Peyer's patch (tissue), 4 donors: ENCODE measurements at places on chromosomes 16 and 17. TPM values are rescaled to one million over a fixed set of nuclear protein-coding genes. Genes with fewer than 3 reads are reported as not detected.

Gene KLHL10
- total RNA-seq, result not detected

Gene EVI2A
- total RNA-seq, result 12.4 TPM

DNA sequence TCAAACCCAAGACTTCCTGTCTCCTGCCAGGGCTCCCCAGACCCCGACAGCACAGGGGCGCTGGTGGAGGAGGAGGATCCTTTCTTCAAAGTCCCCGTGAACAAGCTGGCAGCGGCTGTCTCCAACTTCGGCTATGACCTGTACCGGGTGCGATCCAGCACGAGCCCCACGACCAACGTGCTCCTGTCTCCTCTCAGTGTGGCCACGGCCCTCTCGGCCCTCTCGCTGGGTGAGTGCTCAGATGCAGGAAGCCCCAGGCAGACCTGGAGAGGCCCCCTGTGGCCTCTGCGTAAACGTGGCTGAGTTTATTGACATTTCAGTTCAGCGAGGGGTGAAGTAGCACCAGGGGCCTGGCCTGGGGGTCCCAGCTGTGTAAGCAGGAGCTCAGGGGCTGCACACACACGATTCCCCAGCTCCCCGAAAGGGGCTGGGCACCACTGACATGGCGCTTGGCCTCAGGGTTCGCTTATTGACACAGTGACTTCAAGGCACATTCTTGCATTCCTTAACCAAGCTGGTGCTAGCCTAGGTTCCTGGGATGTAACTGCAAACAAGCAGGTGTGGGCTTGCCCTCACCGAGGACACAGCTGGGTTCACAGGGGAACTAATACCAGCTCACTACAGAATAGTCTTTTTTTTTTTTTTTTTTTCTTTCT lies 8.1 kb downstream of the SERPINF1 start:
- H3K27me3 ChIP-seq, result no peaks in the 10 kb centered on the region
- peak overlapping the region; percentile 16 for H3K27ac ChIP-seq
- no peak overlapping the region for H3K4me3 ChIP-seq
- peaks cover 16% of the 10 kb centered on the region for H3K4me1 ChIP-seq
- no peaks in the 10 kb centered on the region for H3K36me3 ChIP-seq

Gene CHAD
- total RNA-seq, result 19.8 TPM

Gene MYO15A
- total RNA-seq, result 3.8 TPM

Gene NOXO1
- 10.7 TPM for total RNA-seq

Gene GINS2
- 2.9 TPM for total RNA-seq

DNA sequence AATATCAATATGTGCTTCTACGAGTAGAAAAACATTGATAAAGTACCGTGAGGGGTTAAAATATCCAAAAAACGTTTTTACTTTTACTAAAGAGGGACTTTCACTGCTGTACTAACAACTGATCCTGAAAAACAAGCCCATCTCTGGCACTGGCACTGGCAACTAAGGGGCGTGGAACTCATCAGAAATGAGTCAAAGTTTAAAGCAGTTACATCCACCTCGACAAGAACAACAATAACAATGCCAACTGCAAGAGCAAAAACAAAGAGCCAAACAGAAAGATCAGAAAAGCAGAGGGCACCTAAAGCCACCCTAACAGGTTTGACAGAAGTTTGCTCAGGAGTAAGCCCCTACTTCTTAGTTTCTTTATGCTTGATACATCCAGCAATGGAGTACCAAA lies 13.1 kb downstream of the MBTPS1 start:
- no peaks in the 10 kb centered on the region for H3K4me1 ChIP-seq
- no peak for DNase-seq
- H3K36me3 ChIP-seq, result no peaks in the 10 kb centered on the region
- no peaks in the 10 kb centered on the region for H3K27me3 ChIP-seq

Gene IRF8
- total RNA-seq, result 39.8 TPM

- H3K36me3 ChIP-seq, result no peaks in the 10 kb centered on the region
- no peak overlapping the region for H3K4me3 ChIP-seq
- DNase-seq, result no peak
- H3K27me3 ChIP-seq, result no peaks in the 10 kb centered on the region
Measured at GRCh38 chr16:49437344-49437743, 63.7 kb downstream of the C16orf78 start.

DNA sequence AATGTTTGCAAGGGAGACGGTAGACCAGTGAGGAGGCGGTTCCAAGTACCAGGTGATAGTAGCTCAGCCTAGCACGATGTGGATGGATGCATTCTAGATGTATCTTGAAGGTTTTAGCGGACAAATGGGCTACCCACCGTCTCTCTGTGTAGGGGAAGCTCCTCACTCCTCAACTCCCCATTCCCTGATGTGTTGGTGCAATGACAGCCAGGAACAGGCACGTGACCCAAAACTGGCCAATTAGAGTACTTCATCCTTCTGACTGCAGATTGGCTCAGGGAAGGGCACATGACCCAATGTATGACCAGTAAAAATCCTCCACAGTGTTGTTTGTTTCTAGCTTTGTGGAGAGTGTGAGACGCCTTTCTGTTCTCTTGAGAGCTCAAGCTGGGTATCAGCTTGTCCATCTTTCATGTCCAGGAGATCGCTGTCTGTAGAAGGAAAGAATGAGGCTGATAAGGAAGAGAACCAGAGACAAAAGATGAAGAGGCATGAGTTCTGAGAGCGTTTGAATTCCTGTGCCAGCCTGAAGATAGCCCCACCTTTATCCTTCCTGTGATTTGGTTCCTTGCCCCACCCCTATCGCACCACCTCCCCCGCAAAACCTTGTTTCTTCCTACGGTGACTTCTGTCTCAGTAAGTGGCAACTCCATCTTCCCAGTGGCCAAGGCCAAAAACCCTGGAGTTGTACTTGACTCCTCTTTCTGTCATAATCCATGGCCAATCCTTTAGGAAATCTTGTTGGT lies 2.3 kb upstream of the BORCS6 start:
- H3K36me3 ChIP-seq, result no peaks in the 10 kb centered on the region
- peak overlapping the region; percentile 14 for H3K4me3 ChIP-seq
- no peaks in the 10 kb centered on the region for H3K27me3 ChIP-seq
- peaks cover 3% of the 10 kb centered on the region for H3K4me1 ChIP-seq

GRCh38 chr16:4051591-4051990 lies 64.7 kb downstream of the ADCY9 start:
- H3K27me3 ChIP-seq, result no peaks in the 10 kb centered on the region
- no peak for DNase-seq
- H3K27ac ChIP-seq, result no peak overlapping the region
- no peak overlapping the region for H3K4me3 ChIP-seq
- H3K4me1 ChIP-seq, result no peaks in the 10 kb centered on the region

Gene IGSF6
- 7.4 TPM for total RNA-seq

Gene CCNF
- total RNA-seq, result 19.8 TPM

DNA sequence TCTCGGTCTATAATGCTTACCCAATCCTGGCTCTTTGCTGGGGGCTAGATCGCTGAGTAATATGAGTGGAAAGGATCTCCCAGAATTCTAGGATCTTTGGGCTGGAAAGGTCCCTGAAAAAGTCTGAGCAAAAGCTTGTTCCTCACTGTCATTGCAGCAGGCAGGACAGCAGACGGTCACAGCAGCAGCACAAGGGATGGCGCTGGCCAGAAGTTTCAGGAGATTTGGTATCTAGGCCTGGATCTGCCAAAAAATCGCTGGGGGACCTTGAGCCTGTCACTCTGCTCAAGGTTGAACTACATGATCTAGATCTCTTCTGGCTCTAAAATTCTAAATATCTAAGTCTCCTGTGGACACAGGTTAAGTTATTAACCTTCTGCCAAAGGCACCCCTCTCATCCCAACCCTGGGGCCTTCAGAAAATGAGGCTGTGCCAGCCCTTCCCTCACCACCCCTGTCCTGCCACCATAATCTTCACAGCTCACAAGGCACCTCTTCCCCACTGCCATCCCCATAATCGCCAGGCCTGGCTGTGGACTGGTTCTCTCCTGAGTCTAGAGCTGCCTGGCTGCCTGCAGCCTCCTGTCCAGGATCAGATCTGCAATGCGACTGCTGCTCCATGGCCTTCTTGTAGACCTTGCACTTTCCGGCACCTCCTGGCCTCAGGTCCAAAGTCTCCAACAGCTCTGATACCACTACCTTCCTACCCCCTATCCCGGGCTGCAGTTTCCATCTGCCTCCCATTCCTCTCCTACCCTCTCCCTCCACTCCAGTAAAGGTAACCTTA lies 10.2 kb downstream of the MYO18A start:
- peak; percentile 75 for DNase-seq
- peak overlapping the region; percentile 23 for H3K27ac ChIP-seq
- H3K4me1 ChIP-seq, result no peaks in the 10 kb centered on the region
- no peaks in the 10 kb centered on the region for H3K27me3 ChIP-seq
- peaks cover 26% of the 10 kb centered on the region for H3K36me3 ChIP-seq

GRCh38 chr17:65472666-65473309 lies 88.7 kb downstream of the AXIN2 start:
- H3K4me3 ChIP-seq, result no peak overlapping the region
- H3K36me3 ChIP-seq, result no peaks in the 10 kb centered on the region
- H3K27me3 ChIP-seq, result no peaks in the 10 kb centered on the region
- no peaks in the 10 kb centered on the region for H3K4me1 ChIP-seq
- no peak for DNase-seq

DNA sequence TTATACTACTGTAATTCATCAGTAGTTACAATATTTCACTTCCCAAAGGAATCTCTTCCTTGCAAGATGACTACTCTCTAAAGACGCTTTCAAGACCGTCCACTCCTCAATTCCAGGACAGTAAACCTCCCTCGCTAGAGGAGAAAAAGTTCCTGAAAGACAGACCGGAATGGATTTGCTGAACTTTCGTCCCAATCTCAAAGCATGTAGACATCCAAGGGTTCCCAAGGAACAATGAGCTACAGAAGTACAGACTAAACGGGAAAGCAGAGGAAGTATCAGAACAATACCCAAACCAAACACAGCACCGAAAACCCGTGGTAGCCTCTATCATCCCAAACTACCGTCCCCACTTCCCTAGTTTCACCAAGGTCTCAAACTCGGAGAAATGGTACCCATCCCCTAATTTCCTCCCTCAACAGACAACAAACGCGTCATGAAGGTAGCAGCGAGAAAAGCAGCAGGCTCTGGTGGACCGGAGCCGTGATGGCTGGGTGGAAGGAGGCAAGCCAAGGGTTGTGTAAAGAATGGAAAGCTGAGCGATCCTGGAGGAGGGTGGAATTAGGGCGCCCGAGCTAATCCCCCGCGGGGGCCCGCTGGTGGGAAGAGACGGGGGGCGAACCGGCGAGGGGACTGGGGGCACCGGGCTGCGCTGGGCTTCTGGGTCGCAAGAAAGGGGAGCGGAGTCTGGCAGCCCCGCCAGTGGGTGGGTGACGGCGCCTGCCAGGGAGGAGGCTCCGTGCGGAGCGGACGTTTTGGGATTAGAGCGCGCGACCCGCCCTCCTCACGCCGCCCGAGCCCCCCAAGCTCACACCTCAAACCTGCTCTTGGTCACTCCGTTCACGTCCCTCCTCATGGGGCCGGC lies 647 bp downstream of the FBXL20 start:
- no peaks in the 10 kb centered on the region for H3K27me3 ChIP-seq
- peak overlapping the region; percentile 91 for H3K27ac ChIP-seq

Gene SLC7A6OS
- total RNA-seq, result 11.4 TPM

- H3K36me3 ChIP-seq, result no peaks in the 10 kb centered on the region
- H3K27me3 ChIP-seq, result no peaks in the 10 kb centered on the region
- no peak overlapping the region for H3K27ac ChIP-seq
Measured at GRCh38 chr16:69194488-69194887, 7.5 kb downstream of the SNTB2 start.

Gene GPRC5B
- 3.5 TPM for total RNA-seq
